ENCODE measurements at places on chromosomes 6 and 20. TPM values are rescaled to one million over a fixed set of nuclear protein-coding genes. Genes with fewer than 3 reads are reported as not detected.

DNA sequence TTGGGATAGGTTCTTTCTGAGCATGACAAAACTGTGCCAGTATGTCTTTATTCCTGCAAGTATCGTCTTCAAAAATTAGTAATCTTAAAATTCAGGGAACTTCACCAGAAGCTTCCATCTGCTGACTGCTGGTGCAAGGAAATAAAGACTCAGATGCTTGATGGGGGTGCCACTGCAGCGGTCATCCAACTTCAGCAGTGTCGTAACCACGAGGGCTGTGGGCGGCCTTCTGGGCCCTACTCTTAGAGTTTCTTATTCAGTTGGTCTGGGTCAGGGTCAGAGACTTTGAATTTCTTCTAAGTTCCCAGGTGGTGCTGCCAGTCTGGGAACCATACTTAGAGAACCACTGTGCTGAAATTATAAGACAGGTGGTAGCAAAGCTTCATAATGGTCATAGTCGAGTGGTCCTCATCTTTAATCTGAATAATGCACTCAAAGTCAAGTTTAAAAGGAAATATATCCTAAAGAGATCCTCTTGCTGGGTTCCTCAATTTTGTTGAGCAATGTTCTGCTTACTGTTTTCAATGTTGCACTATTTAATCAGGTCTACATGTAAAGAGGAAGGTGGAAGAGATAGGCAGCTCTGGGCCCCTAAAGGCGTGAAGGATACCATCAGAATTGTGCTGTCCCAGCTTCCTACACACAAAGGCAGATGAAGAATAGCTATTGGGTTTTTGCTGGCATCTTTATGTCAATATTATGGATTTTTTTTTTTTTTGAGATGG is 165.4 kb upstream of the GMDS start:
- DNase-seq: no peak

DNA sequence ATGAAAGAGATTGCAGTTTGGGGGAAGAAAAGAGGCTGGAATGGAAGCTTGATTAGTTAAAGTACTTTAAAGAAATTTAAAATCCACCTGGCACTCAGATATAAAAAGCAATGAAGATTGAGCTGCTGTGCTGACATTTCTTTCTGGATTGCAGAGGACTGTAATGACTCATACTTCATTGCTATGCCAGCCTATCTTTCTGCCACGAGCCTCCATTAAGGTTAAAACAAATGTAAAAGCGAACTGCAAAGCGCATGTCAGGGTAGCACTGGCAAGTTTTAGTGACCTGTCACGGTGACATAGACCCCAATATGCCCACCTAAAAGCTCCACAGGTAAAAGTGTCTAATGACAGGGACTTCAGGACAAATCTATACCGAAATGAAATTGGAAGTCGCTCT is 449.6 kb downstream of the C6orf118 start:
- no peak for DNase-seq

DNA sequence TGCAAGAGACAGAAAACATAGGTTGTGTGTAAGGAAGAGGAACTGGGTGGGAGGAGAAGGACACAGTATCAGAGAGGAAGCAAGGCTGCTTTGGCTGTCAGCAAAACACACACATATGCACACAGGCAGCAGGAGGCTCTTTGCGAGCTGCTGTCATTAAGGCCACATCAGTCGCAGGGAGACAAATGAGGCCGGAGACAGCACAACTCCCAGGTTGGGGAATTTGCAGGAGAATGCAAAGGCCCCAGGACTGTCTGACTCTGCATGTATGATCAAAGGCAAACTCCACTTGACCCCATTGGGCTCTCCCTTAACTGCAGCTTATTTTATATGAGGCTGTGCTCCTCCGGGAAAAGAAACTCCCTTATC is 35.3 kb downstream of the METTL24 start:
- DNase-seq: no peak

GRCh38 chr20:2708073-2708415 is 15.5 kb downstream of the EBF4 start:
- DNase-seq: no peak

DNA sequence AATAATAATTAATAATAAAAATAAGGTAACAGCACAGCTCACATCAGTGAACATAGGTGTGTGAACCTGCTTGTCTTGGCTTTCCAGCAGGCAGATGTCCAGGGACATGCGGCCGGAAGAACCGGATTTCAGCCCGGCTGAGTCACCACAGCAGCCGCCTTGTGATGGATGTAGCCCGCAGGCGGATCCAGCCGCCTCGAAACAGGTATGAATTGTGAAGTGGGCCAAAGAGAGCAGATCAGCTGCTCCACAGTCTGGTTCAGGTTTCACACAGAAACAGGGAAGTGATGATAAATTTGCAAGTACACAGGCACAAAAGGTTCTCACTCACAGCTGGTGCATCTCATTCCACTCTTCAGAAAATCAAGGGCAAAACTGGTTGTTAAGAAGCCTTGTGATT is 55.1 kb downstream of the ID4 start:
- no peak for DNase-seq

- DNase-seq: no peak
Observed at GRCh38 chr6:45543298-45544235, 165.8 kb upstream of the SUPT3H start.

- DNase-seq: no peak
Observed at GRCh38 chr6:149108038-149108748, 209.3 kb upstream of the TAB2 start.

Gene RNF5
- 44.3 TPM for total RNA-seq

Gene FAM162B
- 13.5 TPM for total RNA-seq

Gene WFDC10B
- not detected for total RNA-seq
